Astrocyte (in vitro differentiated cells and primary cell): ENCODE measurements at places on chromosomes 2 and 18. TPM values are rescaled to one million over a fixed set of nuclear protein-coding genes. Genes with fewer than 3 reads are reported as not detected.

CPO gene
- total RNA-seq = not detected in 2 replicates

MARCO gene
- not detected in 2 replicates for total RNA-seq

FBXO41 gene
- total RNA-seq = 10.1 and 10.9 TPM in 2 replicates

ABCA12 gene
- total RNA-seq = 4.4 and 4.7 TPM in 2 replicates

GCA gene
- total RNA-seq = 14.2 and 14.5 TPM in 2 replicates

RESP18 gene
- total RNA-seq = not detected in 2 replicates

CRACDL gene
- total RNA-seq = 1.8 and 5.7 TPM in 2 replicates

REG1A gene
- not detected in 2 replicates for total RNA-seq

STON1 gene
- total RNA-seq = 7.3 and 9.5 TPM in 2 replicates

- DNase-seq = peak; percentile 14
These were observed 311.7 kb upstream of the PKDCC start for GRCh38 chr2:41736105-41736567.

GRCh38 chr18:9094307-9095226 lies 7.9 kb upstream of the NDUFV2 start:
- peak; percentile 86 for DNase-seq

DNA sequence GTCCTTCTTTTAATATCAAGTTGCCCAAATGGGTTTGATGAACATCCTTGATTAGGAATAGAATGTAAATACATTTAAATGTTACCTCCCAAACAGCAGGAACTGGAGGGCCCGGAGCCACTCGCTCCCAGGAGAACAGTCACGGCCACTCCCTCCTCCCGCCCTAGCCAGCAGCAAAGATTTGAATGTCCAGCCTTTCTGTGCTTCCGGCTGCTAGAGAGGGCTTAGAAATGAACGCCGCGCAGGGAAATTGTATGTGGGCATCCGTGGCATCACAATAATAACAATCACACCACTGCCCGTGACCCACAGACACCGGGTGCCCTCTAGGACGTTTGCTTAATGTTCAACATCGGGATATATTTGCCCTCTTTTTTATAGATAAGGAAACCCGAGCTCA lies 164.9 kb upstream of the SALL3 start:
- no peak for DNase-seq

GRCh38 chr2:180240774-180241173 lies 233.7 kb upstream of the CWC22 start:
- DNase-seq = no peak

DNA sequence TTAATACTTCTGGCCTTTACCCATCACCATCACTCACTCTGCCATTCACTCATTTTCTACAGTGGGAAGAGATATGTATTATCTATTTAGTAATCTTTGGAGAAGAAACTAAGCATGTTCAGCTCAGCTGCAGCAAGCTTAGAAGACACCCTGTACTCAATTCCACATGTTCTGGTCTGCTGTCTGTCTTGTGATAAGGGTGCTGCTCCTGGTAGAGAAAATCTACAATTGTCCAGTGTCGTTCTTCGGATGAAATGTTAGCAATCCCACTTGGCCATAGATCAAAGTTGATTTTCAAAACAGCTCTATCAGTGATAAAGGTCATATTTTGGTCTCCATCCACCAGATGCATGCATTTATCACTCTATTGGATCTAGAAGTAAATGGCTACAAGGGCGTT lies 337.1 kb downstream of the LRRTM4 start:
- no peak for DNase-seq

DNA sequence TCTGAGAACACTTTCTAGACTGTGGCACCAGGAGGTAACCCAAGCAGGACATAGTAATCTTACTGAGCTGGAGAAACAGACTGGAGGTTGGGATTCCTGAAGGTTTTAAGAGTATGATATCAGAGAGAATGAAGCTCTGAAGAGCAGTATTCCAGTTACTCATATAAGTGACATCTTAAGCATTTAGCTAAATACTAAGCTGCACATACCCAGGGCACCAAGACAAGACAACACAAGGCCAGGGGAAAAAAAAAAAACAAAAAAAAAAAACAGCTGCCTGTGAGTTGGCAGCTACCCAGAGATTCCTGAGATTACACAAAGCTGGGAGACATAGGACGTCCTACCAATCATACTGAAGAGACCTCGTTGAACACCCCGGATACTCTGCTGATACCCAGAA lies 175.8 kb downstream of the SRBD1 start:
- DNase-seq = peak; percentile 84

DNA sequence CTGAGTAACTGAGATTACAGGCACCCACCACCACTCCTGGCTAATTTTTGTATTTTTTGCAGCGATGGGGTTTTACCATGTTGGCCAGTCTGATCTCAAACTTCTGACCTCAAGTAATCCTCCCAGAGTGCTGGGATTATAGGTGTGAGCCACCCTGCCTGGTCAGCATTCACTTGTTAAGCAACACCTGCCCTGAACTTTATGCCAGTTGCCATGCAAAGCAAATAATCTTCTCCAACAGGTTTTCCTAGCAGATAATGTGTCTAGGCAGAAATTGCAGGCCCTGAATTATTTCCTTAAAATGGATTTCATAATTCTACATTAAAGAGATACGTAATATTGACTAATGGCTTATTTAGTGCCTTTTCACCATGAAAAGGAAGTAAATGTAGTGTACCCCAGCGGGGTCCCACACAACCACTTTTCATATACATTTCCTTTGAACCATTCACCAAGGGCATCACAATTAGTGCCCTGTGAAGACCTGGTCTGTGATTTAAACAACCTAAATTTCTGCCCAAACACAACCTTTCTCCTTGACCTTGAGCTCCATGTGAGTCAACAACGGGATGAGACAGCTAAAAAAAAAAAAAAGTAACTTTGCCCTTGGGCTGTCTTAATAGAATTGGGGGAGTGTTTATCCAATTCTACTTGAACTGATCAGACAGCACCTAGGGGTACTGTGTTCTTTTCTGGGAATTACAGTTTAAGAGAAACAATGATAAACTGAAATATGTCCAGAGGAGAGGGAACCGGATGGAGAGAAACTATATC lies 41.6 kb downstream of the EEF1B2 start:
- no peak for DNase-seq

GRCh38 chr18:1965016-1965415 lies 606.3 kb downstream of the METTL4 start:
- no peak for DNase-seq

DNA sequence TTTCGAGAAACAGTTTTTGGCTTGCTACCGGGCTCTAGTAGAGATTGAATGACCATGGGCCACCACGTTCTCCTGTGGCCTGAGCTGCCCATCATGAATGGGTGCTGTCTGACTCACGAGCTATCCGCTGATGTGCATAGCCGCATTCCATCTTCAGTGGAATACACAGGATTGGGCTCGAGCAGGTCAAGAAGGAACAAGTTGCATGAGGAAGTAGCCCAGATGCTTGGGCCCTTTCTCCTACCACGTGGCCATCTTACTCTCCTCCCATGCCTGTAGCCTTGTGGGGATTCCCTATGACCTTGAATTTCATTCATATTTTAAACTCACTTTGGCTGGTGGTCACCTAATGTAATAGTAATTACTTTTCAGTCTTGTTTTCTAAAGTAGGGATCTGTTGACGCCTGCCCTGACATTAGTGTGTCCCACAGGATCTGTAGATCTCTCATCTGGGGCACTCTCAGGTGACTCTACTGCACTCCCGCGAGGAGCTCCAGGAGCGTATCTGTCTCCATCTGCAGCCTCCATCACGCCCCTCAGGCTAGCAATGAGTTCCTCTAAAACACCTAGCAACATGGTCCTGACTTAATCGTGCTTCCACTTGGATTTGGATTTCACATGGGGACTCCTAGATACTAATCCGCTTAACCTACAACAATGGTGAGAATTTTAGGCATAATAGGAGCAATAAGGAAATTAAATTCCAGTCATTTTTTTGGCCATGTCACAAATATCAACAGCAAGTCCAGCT lies 67.8 kb downstream of the PSMG2 start:
- DNase-seq = no peak

GRCh38 chr18:2102022-2102421 lies 469.3 kb downstream of the METTL4 start:
- no peak for DNase-seq

DNA sequence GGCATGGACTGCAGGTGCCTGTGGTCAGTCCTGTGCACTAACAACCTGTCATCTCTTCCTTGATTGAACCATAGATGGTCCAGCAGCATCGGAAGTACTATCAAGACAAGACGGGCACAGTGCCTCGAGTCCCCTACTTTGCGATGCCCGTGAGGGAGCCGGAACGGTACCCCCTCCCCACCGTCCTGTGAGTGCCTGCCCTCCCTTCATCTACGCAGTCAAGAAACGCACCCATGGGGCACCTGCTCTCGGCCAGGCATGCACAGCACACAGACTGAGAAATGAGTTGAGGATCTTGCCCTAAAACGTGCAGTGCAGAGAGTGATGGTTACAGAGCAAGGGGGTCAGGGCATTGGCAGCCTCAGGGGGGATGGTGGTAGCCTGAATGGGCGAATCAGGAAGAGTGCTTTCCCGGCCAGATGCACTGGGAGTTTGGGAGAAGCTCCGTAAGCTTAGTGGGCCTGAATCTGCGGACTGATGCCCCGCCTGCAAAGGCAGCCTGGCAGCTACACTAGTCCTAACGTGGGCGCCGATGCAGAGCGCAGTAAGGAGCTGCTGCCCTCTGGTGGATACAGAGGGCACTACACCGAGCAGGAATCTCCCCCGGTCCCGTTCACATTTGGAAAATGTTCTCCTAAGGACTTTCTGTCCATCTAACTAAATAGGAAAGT lies 63.6 kb downstream of the CIB4 start:
- peak; percentile 17 for DNase-seq

- no peak for DNase-seq
These were observed 207.8 kb upstream of the LRATD1 start for GRCh38 chr2:14424478-14425390.
